Activated CD4-positive, alpha-beta memory T cell treated with anti-CD3 and anti-CD28 coated beads, Interleukin-2, amount 10 ng/mL, durations not matched to agents 7 days and 5 days (primary cell): ENCODE measurements at places on chromosomes 3 and 15. TPM values are rescaled to one million over a fixed set of nuclear protein-coding genes. Genes with fewer than 3 reads are reported as not detected.

The QRICH1 gene
- 136 TPM for total RNA-seq

The NR1I2 gene
- 0.20 TPM for total RNA-seq

DNA sequence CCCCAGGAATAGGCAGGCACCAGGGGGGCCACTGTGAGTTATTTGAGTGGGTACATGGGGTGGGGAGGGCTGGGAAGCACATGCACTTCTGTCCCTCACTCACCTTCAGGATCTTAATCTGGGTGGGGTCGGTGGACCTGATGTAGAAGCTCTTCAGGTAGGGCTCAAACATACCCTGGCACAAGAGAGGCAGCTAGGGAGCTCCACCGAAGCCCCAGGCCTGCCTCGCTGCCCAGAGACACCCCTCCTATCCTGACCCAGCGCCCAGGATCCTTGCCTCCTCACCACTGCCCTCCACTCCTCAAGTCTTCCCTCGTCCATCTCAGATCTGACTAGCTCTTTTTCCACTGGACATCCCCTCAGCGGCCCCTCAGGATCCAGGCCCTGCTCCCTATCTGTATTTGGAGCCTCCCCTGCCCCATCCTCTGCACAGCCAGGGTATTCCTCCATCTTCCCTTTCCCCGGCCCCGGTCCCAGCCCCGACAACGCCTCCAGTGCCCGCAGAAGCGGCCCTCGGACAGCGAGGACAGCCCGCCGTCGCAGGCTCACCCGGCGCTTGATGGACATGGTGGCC, 30.0 kb downstream of the AP3B2 start:
- no peak for DNase-seq

GRCh38 chr3:197021231-197021630, 8.4 kb downstream of the MELTF start:
- no peak for DNase-seq

GRCh38 chr15:69398491-69398891, 15.7 kb upstream of the KIF23 start:
- DNase-seq: no peak

GRCh38 chr3:159919873-159920272, 68.8 kb upstream of the IL12A start:
- DNase-seq: no peak

DNA sequence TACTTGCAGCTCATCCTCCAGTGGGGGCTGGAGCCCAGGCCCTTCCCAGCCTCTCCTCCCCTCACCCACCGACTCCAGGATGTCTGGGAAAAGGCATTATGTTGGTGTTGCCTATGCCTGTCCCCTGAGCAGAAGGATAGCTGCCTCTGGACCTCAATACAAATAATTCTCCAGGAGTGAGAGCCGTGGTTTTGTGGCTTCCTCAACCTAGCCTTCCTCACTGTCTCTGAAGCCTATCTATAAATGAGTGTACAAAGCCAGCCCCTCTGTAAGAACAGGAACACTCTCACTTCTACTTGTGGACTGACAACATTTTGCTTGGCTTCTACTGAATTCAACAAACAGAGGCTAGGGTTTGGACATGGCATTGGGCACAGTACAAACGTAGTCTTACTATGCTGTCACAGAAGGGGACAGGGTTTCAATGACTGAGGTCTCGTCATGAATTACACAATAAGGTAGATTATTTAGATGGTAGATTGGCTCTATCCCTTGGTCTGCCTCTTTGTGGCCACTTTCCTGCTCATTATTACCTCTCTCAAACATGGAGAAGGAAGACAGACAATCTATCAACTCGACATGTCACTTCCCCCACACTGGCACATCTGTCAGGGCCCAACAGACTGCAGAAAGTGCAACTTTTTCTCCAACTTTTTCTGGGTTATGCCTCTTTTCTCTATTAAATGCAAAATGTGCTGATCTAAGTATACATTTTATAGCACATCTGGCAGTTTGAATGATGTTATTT, 82.8 kb upstream of the MEX3B start:
- no peak for DNase-seq

DNA sequence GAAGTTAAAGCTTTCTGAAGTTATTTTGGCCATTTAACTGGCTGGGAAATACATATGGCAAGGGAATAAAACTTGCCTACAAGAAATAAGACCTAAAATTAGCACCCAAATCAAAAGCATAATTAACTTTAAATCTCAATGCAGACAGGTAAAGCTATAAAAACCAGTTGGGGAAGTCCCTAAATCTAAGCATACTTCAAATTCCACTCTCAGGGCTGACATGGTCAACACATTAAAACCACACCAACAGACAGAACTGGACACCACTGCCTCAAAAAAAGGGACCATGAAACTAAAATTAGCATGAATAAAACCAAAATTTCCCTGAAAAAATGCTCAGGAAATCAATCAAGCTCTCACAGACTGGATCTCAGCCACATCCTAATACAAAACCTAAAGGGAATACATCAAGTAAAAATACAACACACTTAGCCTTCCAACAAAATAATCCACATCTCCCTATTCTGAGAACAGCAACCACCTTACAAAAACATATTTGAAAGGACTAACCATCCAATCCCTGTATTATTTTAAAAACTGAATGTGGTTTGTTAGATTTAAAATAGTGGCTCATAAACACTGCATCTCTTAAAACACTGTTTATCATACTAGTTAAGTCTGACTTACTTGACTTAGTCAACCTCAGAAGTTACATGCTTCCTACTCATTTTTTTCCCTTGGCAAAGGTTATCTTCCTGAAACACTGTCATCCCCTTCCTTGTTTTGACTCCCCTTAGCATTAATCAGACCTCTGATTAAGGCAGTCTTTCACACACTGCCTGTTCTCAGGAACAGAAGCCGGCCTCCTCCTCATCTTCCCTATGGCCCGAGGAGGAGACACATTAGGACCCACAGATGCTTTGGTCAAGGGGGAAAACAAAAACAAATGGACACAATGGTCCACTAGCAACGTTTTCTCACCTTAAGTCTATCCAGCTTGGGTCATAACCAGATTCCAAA, 8.3 kb downstream of the TRA2B start:
- no peak for DNase-seq

- DNase-seq: no peak
Observed at GRCh38 chr15:54839379-54839778, 357.4 kb downstream of the RSL24D1 start.

- DNase-seq: no peak
Observed at GRCh38 chr15:67533873-67534272, 8.6 kb upstream of the MAP2K5 start.

DNA sequence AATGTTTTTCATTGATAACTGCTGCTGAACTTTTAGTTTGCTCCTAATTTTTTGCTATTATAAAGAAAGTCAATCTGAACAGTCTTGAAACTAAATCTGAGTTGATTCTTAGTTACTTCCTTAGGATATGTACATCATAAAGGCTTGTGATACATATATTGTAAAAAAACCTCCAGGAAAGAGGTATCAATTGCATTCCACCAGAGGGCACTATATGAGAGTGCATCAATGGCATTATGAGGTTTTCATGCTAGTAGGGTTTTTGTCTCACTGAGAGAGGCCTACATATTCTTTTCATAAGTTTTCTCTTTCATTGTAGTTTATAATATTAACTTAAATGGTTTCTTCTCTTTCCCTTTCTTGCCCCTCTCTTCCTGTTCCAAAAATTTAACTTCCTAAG, 46.9 kb downstream of the PIK3R4 start:
- no peak for DNase-seq
